Activated CD4-positive, alpha-beta T cell treated with anti-CD3 and anti-CD28 coated beads, Interleukin-2, amount 10 ng/mL, durations not matched to agents 24 days and 14 days (primary cell): ENCODE measurements at places on chromosomes 1 and 21. TPM values are rescaled to one million over a fixed set of nuclear protein-coding genes. Genes with fewer than 3 reads are reported as not detected.

GRCh38 chr1:233919786-233920185 lies 15.3 kb downstream of the SLC35F3 start:
- H3K4me3 ChIP-seq, result no peak overlapping the region
- no peak overlapping the region for H3K27ac ChIP-seq
- H3K27me3 ChIP-seq, result no peaks in the 10 kb centered on the region
- DNase-seq, result no peak
- no peaks in the 10 kb centered on the region for H3K36me3 ChIP-seq

DNA sequence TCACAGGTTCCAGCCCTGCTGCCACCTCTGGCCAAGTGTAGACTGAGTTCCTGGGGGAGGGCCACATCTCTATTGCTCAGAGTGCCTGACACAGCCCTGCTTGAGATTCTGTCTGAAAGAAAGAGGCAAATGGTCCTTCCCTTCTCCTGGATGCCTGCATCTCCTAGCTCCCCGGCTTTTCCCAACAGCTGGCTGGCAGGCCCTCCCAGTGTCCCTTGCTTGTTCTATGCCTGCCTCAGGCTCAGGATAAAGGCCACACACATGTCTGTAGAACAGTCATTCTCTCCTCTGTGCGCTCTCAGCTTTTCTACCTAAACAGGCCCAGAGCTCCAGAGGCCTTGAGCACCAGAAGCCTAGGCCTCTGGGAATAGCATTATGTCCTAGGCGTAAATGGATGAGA lies 343.4 kb upstream of the USP24 start:
- DNase-seq, result no peak
- no peak overlapping the region for H3K27ac ChIP-seq
- H3K27me3 ChIP-seq, result no peaks in the 10 kb centered on the region
- H3K36me3 ChIP-seq, result no peaks in the 10 kb centered on the region

- H3K4me3 ChIP-seq, result no peak overlapping the region
- peaks cover 42% of the 10 kb centered on the region for H3K27me3 ChIP-seq
- H3K4me1 ChIP-seq, result no peaks in the 10 kb centered on the region
- no peak overlapping the region for H3K27ac ChIP-seq
These were observed 211.1 kb downstream of the CAMTA1 start for GRCh38 chr1:6996371-6996770.

DNA sequence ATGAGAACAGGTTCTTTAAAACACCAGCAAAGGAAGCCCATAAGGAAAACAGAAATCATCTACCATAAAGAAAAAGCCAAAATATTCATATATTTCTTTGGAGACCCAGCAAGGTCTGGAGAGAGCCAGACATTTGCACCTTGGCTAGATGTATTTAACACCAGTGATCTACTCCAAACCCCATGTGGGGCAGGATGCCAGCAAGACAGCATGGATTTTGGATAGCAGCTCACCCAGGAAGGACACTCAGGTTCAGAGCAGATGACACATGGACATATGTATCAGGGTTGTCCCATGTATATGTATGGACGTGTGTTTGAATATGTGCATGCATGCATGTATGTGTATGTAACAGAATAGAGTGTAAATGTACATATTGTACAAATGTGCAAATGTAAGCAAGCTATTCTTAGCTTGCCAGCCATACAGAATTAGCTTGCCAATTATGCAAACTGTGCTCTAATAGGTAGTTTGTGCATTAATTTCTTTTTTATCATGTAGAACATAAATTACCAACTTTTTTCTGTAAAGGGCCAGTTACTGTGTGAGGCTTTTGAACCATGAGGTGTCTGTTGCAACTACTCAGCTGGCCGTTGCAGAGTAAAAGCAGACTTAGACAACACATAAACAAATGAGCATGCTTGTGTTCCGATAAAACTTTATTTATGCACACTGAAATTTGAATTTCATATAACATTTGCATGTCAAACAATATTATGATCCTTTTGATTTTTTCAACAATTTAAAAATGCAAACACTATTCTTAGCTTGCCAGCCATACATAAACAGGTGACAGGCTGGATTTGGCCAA lies 73.5 kb upstream of the KAZN start:
- no peaks in the 10 kb centered on the region for H3K36me3 ChIP-seq
- H3K27ac ChIP-seq, result no peak overlapping the region
- no peaks in the 10 kb centered on the region for H3K4me1 ChIP-seq
- H3K27me3 ChIP-seq, result no peaks in the 10 kb centered on the region
- no peak for DNase-seq

- no peak overlapping the region for H3K27ac ChIP-seq
- H3K4me1 ChIP-seq, result no peaks in the 10 kb centered on the region
- DNase-seq, result no peak
These were observed 19.1 kb downstream of the PROX1 start for GRCh38 chr1:214006845-214007244.

DNA sequence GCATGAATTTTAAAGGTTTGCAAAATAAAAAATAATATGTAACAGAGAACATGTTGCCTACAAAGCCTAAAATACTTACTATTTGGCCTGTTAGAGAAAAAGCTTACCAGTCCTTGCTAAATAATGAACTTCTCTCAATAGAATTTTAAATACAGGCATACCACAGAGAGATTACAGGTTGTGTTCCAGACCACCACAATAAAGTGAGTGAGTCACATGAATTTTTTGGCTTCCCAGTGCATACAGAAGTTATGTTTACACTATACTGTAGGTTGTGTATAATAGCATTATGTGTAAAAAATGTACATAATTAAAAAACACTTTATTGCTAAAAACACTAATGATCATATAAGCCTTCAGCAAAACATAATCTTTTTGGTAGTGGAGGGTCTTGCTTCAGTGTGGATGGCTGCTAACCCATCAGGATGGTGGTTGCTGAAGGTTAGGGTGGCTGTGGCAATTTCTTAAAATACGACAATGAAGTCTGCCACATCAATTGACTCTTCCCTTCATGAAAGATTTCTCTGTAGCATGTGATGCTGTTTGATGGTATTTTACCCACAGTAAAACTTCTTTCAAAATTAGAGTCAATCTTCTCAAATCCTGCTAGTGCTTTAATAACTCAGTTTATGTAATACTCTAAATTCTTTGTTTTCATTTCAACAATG lies 48.6 kb downstream of the SCYL3 start:
- H3K4me3 ChIP-seq, result no peak overlapping the region
- H3K4me1 ChIP-seq, result peaks cover 9% of the 10 kb centered on the region
- no peaks in the 10 kb centered on the region for H3K27me3 ChIP-seq
- DNase-seq, result no peak

DNA sequence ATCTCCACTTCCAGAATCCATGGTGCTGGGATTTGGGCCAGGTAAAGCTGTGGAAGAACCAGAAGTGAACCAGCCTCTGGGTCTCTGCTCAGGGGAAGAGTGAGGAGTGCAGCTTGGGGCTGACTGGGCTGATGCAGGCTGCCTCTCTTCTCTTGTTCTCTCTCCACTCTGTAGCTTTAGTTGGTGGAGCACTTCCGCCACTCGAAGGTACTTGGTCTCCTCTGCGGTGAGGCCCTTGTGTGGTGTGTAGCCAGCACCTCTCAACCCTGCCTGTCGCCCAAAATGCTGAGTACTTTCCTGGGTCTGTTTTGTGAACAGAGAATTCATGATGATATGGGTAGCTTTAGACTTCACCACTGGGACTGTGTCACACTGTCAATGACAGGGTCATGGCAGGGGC lies 63.2 kb downstream of the URB2 start:
- no peak overlapping the region for H3K27ac ChIP-seq
- H3K36me3 ChIP-seq, result no peaks in the 10 kb centered on the region
- peaks cover 2% of the 10 kb centered on the region for H3K27me3 ChIP-seq
- no peak overlapping the region for H3K4me3 ChIP-seq
- DNase-seq, result peak; percentile 57

DNA sequence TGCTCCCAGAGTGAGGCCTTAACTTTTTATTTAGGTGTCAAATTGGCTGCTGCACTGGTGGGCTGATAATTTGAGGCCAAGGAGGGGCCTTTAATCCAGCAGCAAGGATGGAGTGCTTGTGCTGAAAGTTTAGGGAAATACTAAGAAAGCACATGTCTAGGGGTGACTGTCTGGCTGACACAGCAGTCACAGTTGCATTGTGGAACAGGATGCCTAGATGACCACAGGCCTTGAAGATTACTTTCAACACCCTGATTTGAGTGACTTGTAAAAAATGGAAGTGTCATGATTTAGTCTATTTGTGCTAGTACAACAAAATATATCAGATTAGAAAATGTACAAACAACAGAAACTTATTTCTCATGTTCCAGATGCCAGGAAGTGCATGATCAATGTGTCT lies 57.7 kb downstream of the ZNF697 start:
- no peak for DNase-seq
- H3K27me3 ChIP-seq, result peaks cover 10% of the 10 kb centered on the region
- no peaks in the 10 kb centered on the region for H3K4me1 ChIP-seq
- H3K4me3 ChIP-seq, result no peak overlapping the region

DNA sequence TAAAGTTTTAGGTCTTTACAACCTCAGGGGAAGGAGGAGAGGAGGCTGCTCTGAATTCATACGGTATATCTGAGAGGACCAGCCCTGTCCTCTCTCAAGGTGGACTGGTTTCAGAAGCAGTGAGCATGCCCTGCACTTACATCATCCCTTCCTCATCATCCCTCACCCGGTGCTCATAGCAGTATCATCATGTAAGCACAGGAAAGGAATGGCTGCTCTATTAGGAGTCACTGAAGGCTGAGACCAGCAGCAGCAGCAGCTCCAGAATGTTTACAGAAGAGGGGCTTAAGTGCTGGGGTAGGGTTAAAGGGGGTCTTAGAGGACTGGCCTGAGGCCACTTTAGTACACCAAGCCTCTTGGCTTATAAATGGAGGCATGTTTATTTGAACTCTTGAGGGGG lies 185.9 kb downstream of the AK5 start:
- H3K27ac ChIP-seq, result no peak overlapping the region
- no peaks in the 10 kb centered on the region for H3K36me3 ChIP-seq
- DNase-seq, result no peak
- H3K27me3 ChIP-seq, result no peaks in the 10 kb centered on the region
- H3K4me3 ChIP-seq, result no peak overlapping the region

POFUT2 gene
- 15.5 and 17.9 TPM in 2 replicates for total RNA-seq

C8A gene
- total RNA-seq, result not detected in 2 replicates

TMEM200B gene
- 0.66 and 0.72 TPM in 2 replicates for total RNA-seq

ZBTB37 gene
- total RNA-seq, result 8.7 and 9.1 TPM in 2 replicates

CR1 gene
- not detected in 2 replicates for total RNA-seq

RNU1-4 gene
- 1,962 and 2,189 TPM in 2 replicates for total RNA-seq
